ENCODE measurements at places on chromosomes 5 and 9.
A peak's percentile ranks its signal among the peaks of the same experiment; 100 is the strongest.

DNA sequence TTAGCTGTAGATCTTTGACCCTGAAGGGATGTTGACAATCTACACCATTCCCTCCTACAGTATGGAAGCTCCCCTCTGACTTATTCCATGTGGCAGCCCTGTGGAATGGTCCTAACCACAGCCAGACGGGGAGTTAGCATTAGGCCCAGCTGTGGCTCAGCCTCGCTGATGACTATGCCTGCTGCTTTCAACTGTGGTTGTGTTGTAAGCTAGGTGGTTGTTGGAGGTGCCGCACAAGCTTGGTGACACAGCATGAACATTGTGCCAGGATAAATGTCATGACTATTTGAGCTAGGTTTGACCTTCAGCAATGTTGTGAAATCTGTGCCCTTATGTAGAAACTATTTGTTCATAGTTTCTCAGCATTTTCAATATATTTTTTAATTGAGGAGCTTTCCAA is 40.6 kb downstream of the SGCD start:
- DNase-seq: peak; percentile 97

- DNase-seq: peak; percentile 87
Measured at GRCh38 chr9:99465231-99465907, 243.3 kb downstream of the SEC61B start.

DNA sequence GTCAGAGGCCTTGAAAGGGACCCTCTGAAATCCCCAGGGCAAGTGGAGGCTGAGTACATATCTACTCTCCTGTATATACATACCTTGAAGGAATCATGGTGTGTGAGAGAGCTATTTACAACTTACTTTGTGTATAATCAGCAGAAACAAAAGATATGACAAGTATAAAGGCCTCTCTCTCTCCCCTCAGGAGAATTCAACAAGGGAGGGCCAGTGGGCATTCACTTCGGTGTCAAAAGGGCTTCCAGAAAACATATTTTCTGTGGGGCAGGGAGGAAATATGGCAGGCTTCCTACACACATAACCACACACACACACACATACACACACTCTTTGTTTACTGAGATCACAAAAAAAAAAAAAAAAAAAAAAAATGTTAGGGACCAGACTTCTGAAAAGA is 181.7 kb downstream of the BNC2 start:
- DNase-seq: no peak

GRCh38 chr9:85640425-85640824 is 101.3 kb downstream of the AGTPBP1 start:
- DNase-seq: no peak

- DNase-seq: no peak
Measured at GRCh38 chr5:62954578-62954977, 376.0 kb downstream of the LRRC70 start.

- no peak for DNase-seq
Measured at GRCh38 chr5:138564242-138564641, 11.0 kb downstream of the HSPA9 start.

- no peak for DNase-seq
Measured at GRCh38 chr5:96391921-96392320, 41.1 kb downstream of the PCSK1 start.

DNA sequence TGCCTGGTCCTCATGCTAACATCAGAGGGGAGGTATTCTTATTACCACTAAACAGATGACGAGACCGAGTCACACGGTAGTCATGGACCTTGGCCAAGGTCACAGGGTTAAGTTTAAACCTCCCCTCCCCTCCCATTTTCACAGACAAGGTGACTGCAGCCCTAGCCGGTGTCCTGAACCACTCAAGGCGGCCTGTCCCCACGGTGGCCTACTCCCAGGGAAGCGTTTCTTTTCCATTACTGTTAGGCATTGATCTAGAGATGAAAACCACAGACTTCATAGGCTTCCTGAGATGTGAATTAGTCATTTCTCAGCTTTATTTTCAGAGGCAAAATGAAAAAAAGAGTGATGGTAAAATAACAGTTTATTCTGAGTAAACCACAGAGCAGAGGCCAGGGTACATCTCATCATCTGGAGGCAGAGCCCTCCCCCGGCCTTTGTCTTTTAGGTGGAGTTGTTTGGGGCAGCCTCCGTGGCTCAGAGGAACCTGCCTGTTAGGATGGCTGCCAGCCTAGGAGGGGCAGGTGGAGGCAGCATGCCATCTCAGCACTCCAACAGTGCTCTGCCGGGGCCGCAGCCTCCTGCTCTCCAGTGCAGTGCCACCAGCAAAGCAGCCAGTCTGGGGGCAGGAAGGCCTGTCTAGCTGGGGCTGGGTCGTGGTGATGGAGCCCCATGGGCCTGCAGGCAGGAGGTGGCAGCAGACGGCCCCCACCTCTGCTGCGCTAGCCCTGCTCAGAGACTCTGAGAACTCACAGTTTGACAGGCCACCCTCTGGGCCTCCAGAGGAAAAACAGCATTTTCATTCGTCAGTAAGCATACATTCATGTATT is 71.2 kb downstream of the RAPGEF1 start:
- DNase-seq: peak; percentile 68

DNA sequence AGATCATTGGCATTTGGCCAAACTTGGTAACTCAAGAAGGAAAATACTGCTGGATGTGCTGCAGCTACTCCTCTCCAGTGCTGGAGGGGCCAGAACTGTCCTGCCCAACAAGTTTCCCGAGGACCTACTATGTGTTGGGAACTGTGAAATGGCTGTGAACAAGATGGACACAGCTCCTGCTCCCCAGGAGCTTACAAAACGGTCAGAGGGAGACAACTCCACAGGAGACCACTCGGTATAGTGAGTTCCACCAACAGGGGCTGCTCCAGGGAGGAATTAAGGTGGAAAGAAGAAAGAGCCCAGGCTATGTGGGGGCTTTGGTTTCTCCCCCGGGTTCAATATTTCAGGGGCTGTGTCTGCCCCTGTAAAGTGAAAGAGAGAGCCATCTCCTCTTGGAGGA is 78.8 kb downstream of the GNA14 start:
- DNase-seq: no peak

GRCh38 chr9:110128664-110129329 is 79.2 kb downstream of the C9orf152 start:
- DNase-seq: no peak

DNA sequence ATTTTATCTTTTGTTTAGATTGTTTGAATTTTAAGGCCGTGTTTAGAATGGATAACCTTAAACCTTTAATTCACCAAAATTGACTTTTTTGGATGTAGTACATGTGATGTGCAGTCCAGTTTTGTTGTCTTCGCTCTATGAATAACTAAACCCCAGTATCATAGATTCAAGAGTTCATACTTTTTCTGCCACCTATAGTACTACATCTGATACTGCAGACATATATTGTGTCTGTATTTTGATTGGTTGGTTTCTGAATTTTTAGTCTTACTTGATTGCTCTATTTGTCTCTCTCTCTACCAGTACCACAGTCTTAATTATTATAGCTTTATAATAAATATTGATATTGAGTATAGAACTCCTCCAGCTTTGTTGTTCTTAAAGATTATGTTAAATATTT is 58.1 kb downstream of the PPIP5K2 start:
- DNase-seq: no peak

DNA sequence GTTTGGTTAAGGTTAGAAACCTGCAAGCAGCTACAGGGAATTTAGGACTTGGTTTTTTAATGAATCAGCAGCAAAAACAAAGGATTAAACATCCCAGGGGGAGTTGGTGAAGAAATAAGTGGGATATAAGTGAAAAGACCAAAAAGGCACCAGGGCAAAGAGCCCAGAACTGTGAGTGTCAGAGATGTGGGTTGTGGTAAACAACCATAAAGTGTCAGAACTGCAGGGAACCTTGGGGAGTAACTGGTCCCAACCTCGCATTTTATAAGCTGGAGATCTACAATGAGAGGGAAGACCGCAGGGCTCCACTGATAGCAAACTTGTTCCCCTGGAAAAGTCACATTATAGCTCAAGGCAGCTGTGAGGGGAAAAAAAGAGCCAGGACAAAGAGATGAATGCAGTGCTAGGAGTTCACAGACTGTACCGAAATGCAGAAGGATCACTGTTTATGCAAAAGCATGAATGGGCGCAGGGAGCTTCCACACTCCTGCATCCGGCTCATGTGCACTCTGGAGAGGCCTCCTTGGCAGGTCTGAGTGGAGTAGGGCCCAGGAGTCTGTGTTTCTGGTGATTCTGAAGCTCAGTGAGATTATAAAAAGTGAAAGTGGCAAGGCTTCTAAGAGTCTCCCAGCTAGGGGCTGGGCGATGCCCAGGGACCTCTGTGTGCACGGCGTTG is 156.3 kb downstream of the GOLPH3 start:
- DNase-seq: peak; percentile 71

- no peak for DNase-seq
Measured at GRCh38 chr9:90307891-90308290, 334.7 kb downstream of the DIRAS2 start.

DNA sequence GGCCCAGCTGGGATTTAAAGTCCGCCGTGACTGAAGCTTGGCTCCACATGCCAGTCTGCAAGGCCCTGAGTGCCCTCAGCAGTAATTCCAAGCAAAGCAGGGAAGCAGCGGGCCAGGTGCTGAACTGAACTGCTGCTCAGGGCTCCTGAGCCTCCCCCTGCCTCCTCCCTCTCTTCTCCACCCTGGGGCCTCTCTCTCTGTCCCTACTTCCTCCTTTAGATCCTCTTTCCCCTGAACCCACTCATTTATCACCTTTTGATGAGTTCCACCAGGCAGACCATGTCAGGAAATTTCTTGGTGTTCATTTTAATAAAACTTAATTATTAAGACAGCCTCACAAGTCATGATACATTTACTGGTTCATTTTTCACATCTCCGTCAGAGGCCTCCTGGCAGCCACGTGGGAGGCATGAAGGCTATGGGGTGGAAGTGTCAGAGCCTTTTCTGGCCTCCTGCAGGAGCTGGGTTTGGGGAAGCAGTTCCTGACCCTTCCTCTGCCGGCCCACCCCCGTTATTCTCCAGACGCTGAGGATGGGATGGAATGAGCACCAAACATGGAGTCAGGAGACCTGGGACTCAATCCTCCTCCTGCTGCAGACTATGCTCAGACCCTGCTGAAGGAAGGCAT is 32.2 kb upstream of the KCNIP1 start:
- DNase-seq: no peak

GRCh38 chr9:26870292-26870691 is 22.3 kb downstream of the CAAP1 start:
- peak; percentile 7 for DNase-seq

- DNase-seq: no peak
Measured at GRCh38 chr9:113995963-113996362, 82.1 kb downstream of the AMBP start.

GRCh38 chr9:109129470-109130197 is 9.9 kb upstream of the TMEM245 start:
- no peak for DNase-seq

GRCh38 chr9:13863112-13863511 is 450.8 kb downstream of the NFIB start:
- DNase-seq: no peak

- DNase-seq: no peak
Measured at GRCh38 chr5:105816961-105817360, 1853.8 kb downstream of the EFNA5 start.

DNA sequence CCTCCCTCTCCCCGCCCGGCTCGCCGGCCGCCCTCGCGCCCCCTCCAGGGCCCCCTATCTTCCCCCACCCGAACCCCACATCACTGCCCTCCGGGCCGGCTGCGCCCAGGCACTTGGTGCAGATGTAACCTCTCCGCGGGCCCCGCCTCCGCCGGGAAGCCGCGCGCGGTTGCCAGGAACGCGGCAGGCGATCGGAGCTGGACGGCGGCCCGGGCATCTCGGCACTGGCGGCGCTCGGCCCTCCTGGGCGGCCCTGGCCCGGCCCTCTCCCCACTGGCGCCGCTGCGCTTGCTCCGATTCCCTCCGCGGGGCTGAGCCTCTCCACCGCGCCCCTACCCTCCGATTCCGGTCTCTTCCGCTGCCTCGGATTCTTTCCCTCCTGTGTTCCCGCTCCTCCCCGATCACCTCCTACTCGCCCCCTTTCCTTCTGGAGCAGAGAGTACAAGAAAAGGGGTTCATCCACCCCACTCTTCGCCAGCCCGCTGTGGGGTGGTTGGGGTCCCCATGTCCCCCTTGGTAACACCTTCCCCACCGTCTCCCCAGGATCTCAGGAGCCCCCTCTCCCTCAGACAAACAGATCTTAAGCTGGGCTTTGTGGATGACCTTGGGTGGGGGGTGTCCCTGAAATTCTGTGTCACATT is 70.6 kb downstream of the C9orf50 start:
- peak; percentile 87 for DNase-seq

DNA sequence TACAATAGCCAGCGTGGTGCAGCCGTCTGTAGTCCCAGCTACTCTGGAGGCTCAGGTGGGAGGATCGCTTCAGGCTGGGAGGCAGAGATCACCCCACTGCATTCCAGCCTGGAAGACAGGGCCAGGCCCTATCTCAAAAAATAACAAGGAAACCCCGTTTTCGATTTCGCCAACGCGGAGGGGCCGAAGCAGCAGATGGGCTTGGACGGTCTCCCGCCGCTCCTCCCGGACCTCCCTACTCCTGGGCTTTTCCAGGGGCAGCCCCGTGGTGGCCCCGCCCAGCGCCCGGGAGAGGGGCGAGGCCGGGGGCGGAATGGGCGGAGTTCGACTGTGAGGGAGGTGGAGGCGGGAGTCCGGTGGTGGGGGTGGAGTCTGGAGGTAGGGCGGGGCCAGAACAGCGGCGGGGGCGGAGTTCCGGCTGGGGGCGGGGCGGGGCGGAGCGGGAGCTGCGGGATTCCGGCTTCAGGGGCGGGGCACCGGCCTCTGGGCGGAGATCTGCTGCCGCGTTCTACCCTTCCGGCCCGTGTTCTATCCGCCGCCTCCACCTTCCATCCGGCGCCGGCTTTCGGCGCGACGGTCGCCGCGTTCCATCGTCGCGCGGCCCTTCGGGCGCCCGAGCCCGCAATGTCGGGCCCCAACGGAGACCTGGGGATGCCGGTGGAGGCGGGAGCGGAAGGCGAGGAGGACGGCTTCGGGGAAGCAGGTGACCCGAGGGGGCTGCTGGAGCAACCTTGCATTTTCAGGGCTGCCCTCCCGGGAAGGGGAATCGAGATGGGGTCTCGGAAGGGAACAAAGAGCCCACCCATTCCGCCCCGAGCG is at the start of gene BBLN:
Gene BBLN (plus strand): TSS at position 482 of the 819 bp plus-strand sequence. CDS start 143 bp downstream, at position 625.
- peak; percentile 94 for DNase-seq

- DNase-seq: no peak
Measured at GRCh38 chr5:176553260-176554085, 4.3 kb downstream of the CDHR2 start.

DNA sequence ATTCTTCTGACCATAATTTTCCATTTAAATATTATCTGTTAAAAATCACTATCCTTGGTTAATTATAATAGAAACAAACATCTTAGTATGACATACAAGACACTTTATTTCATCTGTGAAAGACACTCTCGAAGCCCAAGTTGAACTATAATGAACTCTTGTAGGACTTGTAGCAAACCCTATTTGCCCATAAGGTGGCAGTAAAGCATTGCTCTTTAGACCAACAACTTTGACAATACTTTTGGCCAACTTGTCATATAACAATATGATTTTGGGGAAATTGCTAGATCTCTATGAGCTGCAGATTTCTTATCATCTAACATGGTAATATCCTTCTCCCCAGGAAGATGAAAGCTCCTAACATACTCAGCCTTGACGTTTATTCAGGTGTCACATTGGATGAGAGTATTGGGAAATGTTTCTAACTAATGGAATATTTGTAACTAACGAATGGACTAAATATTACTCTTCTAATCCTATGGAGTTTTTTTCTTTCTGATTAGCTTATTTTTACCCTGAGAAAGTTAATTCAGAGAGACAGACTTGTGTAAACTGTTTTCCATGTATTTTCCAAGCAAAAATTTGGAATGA is 11.0 kb downstream of the SPINK14 start:
- DNase-seq: peak; percentile 51

All from fibroblast of upper back skin (primary cell).